Panc1 (cell line): ENCODE measurements at places on chromosomes 4 and X. TPM values are rescaled to one million over a fixed set of nuclear protein-coding genes. Genes with fewer than 3 reads are reported as not detected.

Gene C4orf17
- total RNA-seq: not detected

Gene GC
- 0.31 TPM for total RNA-seq

Gene MED28
- 32.1 TPM for total RNA-seq

Gene FGF13
- not detected for total RNA-seq

Gene CITED1
- 0.36 TPM for total RNA-seq

Gene STK32B
- 11.6 TPM for total RNA-seq

Gene CXorf49
- total RNA-seq: not detected

- no peak overlapping the region for H3K27ac ChIP-seq
- H3K27me3 ChIP-seq: no peaks in the 10 kb centered on the region
- H3K4me1 ChIP-seq: no peaks in the 10 kb centered on the region
- no peak for DNase-seq
Observed at GRCh38 chr4:82667761-82668480, 106.1 kb upstream of the TMEM150C start.

DNA sequence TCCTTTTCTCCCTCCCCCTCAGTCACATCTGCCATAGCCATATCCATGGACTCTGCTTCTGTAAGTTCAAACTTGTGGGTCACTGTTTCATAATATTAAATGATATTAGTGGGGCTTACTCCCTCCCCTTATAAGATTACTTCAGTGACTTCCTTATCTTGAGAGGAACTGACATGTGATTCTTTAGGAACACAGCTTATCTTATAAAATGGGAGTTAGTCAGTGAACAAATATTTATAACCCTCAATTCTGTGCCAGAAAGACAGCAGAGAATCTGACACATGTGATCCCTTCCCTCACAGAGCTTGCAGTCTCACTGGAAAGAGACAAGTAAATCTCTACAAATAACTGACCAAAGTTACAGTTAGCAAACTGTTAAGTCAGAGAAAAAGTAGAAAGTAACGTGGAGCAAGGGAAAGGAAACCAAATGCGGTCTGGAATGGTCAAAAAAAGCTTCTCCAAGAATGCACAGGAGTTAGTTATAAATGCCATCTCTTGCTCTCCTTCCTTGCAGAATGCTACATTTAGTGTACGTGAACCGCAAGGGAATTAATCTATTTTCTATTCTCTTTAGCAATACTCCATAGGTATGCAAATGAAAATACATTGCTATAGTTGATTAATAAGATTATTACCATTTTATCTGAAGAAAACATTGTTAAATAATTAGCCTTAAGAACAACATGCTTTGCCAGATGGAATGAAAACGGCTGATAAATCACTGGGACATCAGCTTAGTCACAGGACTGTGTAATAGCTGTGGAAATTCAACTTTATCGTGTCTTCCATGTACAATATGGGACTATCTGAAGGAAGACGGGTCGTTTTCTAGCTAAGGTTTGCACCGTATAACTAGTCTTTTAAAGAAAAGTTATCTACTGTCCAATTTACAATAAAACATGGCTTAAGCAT, 29.0 kb downstream of the SGMS2 start:
- no peaks in the 10 kb centered on the region for H3K27me3 ChIP-seq
- H3K27ac ChIP-seq: peak overlapping the region; percentile 48; the same call in 1 of the 2 replicates
- DNase-seq: no peak
- peaks cover 8% of the 10 kb centered on the region; the same call in 1 of the 2 replicates for H3K4me1 ChIP-seq
- H3K36me3 ChIP-seq: no peaks in the 10 kb centered on the region

DNA sequence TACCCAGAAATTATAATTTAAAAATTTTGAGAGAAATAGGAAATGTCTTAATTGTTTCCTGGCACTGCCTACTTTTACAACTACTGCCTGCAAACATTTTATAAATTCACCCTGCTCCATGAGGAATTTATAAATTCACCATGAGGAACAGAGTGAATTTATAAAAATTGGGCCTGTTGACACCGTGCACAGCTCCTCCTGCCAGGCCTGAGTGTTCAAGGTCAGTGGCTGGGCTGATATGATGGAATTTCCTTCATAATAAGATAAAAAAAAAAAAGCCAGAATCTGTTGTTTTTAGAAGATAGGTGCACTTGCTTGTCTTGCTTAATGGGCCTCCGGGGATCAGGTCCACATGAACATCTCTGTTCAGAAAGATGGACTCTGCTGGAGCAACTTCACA, 151.7 kb upstream of the RASGEF1B start:
- H3K27ac ChIP-seq: no peak overlapping the region
- H3K4me1 ChIP-seq: no peaks in the 10 kb centered on the region
- no peaks in the 10 kb centered on the region for H3K27me3 ChIP-seq
- no peak for DNase-seq

- no peaks in the 10 kb centered on the region for H3K36me3 ChIP-seq
- DNase-seq: no peak
- H3K4me3 ChIP-seq: no peak overlapping the region
- H3K27ac ChIP-seq: no peak overlapping the region
- no peaks in the 10 kb centered on the region for H3K27me3 ChIP-seq
Observed at GRCh38 chrX:3268829-3269228, 77.6 kb downstream of the MXRA5 start.

GRCh38 chr4:140742838-140743193, 13.4 kb downstream of the TBC1D9 start:
- H3K4me1 ChIP-seq: peaks cover 11% of the 10 kb centered on the region
- H3K27me3 ChIP-seq: no peaks in the 10 kb centered on the region
- peak overlapping the region; percentile 30; the same call in 1 of the 2 replicates for H3K27ac ChIP-seq
- no peak for DNase-seq
- H3K4me3 ChIP-seq: no peak overlapping the region

DNA sequence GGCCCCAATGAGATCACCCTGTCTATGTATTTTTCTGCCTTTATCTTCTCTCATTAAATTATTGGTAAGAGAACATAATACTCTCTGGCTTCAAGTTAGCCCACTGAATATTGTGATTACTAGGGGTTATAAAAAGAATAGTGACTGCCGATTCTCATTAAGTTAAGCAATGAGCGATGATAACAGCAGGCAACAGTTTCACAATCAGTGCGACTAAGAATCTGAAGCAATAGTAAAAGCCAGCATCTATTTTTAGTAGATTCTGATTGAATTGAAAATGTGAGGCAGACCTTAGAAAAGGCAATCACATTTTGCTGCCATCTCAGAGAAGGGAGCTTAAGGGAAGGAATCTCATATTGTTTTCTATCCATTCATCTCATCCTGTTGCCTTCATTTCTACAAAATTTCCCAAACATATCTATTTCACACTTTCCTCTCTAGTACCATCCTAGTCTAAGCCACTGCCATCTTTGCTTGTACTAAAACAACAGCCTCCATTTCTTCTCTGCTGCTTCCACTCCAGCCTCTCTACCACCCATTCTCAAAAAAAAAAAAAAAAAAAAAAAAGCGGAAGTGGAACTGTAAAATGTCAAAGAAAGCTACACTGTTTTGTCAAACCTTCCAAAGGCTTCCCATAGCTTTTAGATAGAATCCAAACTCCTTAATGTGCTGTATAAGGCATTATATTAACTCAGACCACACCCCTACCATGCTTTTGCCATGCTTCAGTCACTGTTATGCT, 17.4 kb downstream of the GABRA4 start:
- H3K4me1 ChIP-seq: no peaks in the 10 kb centered on the region
- DNase-seq: no peak
- H3K4me3 ChIP-seq: no peak overlapping the region
- no peaks in the 10 kb centered on the region for H3K27me3 ChIP-seq
- no peak overlapping the region for H3K27ac ChIP-seq

GRCh38 chrX:119477812-119478232, 9.6 kb downstream of the SLC25A5 start:
- H3K27ac ChIP-seq: peak overlapping the region; percentile 73
- DNase-seq: no peak
- H3K4me1 ChIP-seq: peaks cover 15% of the 10 kb centered on the region
- no peaks in the 10 kb centered on the region for H3K27me3 ChIP-seq
- peak overlapping the region; percentile 40 for H3K4me3 ChIP-seq

GRCh38 chr4:169996379-169997240, 29.6 kb downstream of the MFAP3L start:
- no peaks in the 10 kb centered on the region for H3K4me1 ChIP-seq
- H3K27ac ChIP-seq: no peak overlapping the region

GRCh38 chr4:183289688-183290087, 30.4 kb downstream of the CLDN22 start:
- DNase-seq: no peak
- H3K4me1 ChIP-seq: no peaks in the 10 kb centered on the region
- no peak overlapping the region for H3K27ac ChIP-seq

- peaks cover 6% of the 10 kb centered on the region for H3K4me1 ChIP-seq
- H3K36me3 ChIP-seq: no peaks in the 10 kb centered on the region
- H3K27me3 ChIP-seq: no peaks in the 10 kb centered on the region
- DNase-seq: no peak
- no peak overlapping the region for H3K27ac ChIP-seq
Observed at GRCh38 chr4:139761461-139761860, 95.8 kb downstream of the MGST2 start.

- H3K27ac ChIP-seq: peak overlapping the region; percentile 90
- peak overlapping the region; percentile 55 for H3K4me3 ChIP-seq
- no peaks in the 10 kb centered on the region for H3K27me3 ChIP-seq
- DNase-seq: no peak
- no peaks in the 10 kb centered on the region; the same call in none of the 2 replicates for H3K36me3 ChIP-seq
Observed at GRCh38 chr4:99088023-99088449, 552 bp downstream of the ADH5 start.

- no peak overlapping the region for H3K27ac ChIP-seq
- no peak overlapping the region for H3K4me3 ChIP-seq
- H3K27me3 ChIP-seq: no peaks in the 10 kb centered on the region
- H3K36me3 ChIP-seq: no peaks in the 10 kb centered on the region; the same call in 1 of the 2 replicates
- H3K4me1 ChIP-seq: no peaks in the 10 kb centered on the region
- no peak for DNase-seq
Observed at GRCh38 chr4:114698231-114698630, 99.6 kb downstream of the UGT8 start.

DNA sequence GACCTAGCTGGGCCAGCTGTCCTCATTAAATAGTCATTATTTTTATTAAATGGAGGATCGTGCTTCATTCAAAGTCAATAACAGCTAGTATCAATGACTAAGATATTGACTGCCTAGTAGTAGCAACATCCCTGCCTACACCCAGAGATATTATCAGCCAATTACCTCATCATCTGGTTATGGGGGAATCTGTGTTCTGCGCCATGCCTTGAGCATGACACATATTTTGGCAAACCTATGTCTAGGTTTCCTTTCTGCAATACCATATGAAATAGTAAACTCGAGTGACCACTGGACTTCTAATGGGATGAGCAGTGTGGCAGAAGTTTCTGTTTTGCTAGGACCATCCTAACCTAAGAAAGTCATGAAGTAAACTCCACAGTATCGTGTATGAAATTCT, 50.0 kb upstream of the AADAT start:
- H3K4me3 ChIP-seq: no peak overlapping the region
- no peak overlapping the region for H3K27ac ChIP-seq
- H3K36me3 ChIP-seq: no peaks in the 10 kb centered on the region
- no peaks in the 10 kb centered on the region for H3K27me3 ChIP-seq
- DNase-seq: no peak

DNA sequence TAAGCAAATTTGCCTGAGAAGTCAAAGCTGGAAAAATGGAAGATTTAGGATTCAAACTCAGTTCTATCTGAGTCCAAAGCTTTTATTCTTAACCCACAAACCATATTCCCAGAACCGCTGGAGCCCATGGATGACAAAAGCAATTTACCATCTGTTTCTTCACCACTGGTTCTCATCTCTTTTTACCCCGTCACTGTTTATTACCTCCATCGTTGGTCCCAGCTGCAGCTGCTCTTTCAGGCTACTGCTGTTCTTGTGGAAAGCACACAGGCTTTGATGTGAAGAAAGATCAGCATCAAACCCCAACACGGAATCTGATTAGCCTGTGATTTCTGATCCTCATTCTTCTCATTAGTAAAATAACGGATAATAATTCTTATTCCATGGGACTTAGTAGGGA, 9.5 kb downstream of the FBXO8 start:
- H3K4me1 ChIP-seq: no peaks in the 10 kb centered on the region
- H3K4me3 ChIP-seq: no peak overlapping the region
- H3K27ac ChIP-seq: no peak overlapping the region
- DNase-seq: no peak
- no peaks in the 10 kb centered on the region for H3K27me3 ChIP-seq

GRCh38 chr4:186588503-186588902, 33.1 kb upstream of the MTNR1A start:
- no peaks in the 10 kb centered on the region; the same call in 1 of the 2 replicates for H3K4me1 ChIP-seq
- no peaks in the 10 kb centered on the region for H3K27me3 ChIP-seq
- no peak for DNase-seq
- H3K4me3 ChIP-seq: no peak overlapping the region
- peaks cover 36% of the 10 kb centered on the region for H3K36me3 ChIP-seq

DNA sequence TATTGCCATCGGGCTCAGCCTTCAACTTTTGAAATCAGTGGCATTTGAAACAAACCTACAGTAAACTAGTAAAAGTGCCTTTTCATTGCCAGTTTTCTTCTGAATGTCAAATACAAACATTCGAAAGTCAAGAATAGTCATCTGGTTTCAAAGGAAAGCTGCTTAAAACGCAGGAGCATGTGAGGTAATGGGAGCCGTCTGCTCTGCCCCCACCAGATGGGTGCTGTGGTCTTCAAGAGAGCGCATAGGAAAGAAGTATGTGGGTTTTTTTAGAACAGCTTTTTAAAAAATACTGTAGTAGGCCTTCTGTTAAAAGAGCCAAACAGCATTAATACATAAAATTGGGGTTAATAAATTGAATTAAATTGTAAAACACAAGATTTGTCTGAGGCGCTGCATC, 88.6 kb downstream of the STOX2 start:
- H3K27me3 ChIP-seq: no peaks in the 10 kb centered on the region
- no peak for DNase-seq
- H3K4me3 ChIP-seq: no peak overlapping the region
- H3K27ac ChIP-seq: no peak overlapping the region
- no peaks in the 10 kb centered on the region for H3K36me3 ChIP-seq

GRCh38 chrX:25873196-25873595, 264.9 kb upstream of the MAGEB18 start:
- H3K36me3 ChIP-seq: no peaks in the 10 kb centered on the region
- no peak overlapping the region for H3K4me3 ChIP-seq
- no peak overlapping the region for H3K27ac ChIP-seq
- no peak for DNase-seq
- H3K27me3 ChIP-seq: no peaks in the 10 kb centered on the region

- H3K4me3 ChIP-seq: no peak overlapping the region
- H3K27ac ChIP-seq: no peak overlapping the region
- no peaks in the 10 kb centered on the region for H3K4me1 ChIP-seq
- no peaks in the 10 kb centered on the region for H3K27me3 ChIP-seq
Observed at GRCh38 chrX:47175588-47175980, 18.0 kb upstream of the UBA1 start.

DNA sequence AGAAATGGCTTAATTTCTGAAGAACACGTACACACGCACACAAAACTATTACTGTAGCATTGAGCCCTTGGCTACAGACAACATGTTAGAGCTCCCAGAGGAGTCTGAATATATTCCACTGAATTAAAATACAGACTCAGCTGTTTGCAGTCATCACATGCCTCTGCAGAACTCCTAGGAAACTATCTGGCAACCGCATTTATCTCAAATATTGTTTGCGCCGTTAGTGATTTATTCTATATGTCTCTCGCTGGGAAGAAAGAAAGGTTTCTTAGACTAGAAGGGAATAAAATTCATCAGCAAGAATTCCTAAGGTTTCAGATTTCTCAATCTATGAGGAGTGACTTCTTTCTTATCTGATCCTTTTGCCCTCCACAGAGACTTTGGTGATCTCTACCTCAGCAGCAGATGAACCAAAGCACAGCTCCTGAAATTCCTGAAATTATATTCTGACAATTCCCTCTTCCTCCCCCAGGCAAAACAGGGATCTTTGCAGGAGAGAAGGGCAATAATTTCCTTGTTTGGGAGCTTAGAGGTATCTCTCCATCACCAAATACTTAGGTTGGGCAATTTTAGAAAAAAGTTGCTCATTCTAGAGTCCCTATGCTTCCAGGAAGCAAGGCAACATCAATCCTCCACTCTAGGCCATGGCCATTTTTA, 199.2 kb downstream of the APBB2 start:
- no peaks in the 10 kb centered on the region; the same call in 1 of the 2 replicates for H3K36me3 ChIP-seq
- no peak overlapping the region for H3K27ac ChIP-seq
- no peaks in the 10 kb centered on the region for H3K4me1 ChIP-seq
